ENCODE measurements at places on chromosomes 11 and 22. TPM values are rescaled to one million over a fixed set of nuclear protein-coding genes. Genes with fewer than 3 reads are reported as not detected.

Gene DAGLA
- 5.9 TPM for total RNA-seq

Gene NFAM1
- total RNA-seq = not detected

Gene MMP1
- total RNA-seq = 0.87 TPM

Gene MTA2
- 89.9 TPM for total RNA-seq

Gene NEFH
- total RNA-seq = 0.05 TPM
